NCI-H748 treated with DMSO at 0.1 percent for 48 hours (cell line): ENCODE measurements at places on chromosomes 2 and 18.

- DNase-seq, result no peak
Observed at GRCh38 chr18:48162956-48163737, 232.7 kb upstream of the SMAD2 start.

GRCh38 chr2:19363474-19363778 is 5.0 kb upstream of the OSR1 start:
- no peak for DNase-seq

GRCh38 chr2:127581516-127582490 is 46.3 kb downstream of the MYO7B start:
- DNase-seq, result no peak

GRCh38 chr18:47168913-47169312 is 7.3 kb downstream of the IER3IP1 start:
- DNase-seq, result no peak

DNA sequence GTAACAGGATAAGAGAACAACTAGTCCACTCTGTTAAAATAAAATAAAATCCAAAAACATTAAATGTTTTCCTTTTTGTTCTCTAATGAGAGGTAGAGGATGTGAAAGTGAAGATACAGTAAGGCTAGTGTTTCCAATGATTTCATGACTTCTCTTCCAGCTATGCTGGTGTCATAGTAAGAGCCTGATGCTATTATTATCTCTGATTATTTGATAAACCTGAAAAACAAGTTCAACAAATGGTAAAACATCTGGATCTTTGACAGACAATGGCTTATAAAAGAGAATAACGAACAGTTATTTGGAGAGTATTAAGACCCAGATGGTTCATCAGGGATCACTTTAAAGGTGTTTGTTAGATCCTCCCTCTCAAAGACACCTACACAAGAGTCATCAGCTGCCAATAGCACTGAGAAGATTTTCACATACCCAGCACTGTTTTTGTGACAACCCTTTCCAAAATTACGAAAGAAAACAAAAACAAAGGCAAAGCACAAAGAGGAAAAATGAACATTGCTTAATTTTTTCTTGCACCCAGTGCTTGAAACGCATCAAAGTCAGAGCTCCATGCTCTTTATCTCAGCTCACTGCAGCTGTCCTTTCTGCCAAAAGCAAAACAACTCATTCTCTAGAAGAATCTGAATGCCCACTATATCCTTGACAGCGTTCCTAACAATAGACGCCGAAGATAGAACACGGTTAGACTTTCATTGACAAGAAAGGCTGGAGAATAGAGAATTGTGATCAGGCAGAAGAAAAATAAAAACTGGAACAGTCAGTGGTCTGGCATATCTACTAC is 168.6 kb downstream of the SLC8A1 start:
- DNase-seq, result peak; percentile 10

- no peak for DNase-seq
Observed at GRCh38 chr2:241943209-241943850, 73.8 kb downstream of the RTP5 start.

DNA sequence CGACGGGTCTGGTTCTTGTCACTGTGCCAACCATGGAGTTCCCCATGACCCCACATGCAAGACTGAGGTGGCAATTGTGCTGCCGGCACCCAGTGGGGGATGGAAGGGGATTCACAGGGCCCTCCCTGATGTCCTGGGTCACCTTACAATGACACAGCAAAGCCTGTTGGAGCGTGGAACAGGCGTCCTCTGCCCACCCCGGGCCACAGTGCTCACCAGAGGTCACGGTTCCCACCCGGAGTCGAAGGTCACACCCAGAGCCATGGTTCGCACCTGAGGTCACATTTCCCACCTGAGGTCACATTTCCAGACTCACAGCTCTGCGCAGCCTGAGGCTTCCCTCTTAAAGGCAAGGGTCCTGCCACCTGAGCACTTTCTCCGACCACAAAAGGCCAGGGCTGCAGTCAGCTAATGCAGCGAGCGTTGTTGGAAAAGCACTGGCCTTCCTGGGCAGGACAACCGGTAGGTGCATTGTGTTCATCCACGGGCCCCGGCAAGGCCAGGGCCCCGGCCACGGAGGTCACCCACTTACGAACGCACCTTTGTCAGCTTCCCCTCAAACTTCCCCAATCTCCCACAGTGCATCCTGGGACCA is 24.0 kb downstream of the KIF1A start:
- no peak for DNase-seq

- no peak for DNase-seq
Observed at GRCh38 chr2:120020554-120020953, 7.7 kb downstream of the EPB41L5 start.
